Activated naive CD8-positive, alpha-beta T cell treated with anti-CD3 and anti-CD28 coated beads for 36 hours (primary cell): ENCODE measurements at places on chromosomes 12 and 14.
A peak's percentile ranks its signal among the peaks of the same experiment; 100 is the strongest.

GRCh38 chr12:14874882-14875281, 10.8 kb downstream of the MGP start:
- no peak for DNase-seq

- DNase-seq, result no peak
Measured at GRCh38 chr12:104736307-104736706, 221.8 kb downstream of the SLC41A2 start.

- no peak for DNase-seq
Measured at GRCh38 chr14:61468063-61468825, 146.9 kb downstream of the PRKCH start.

DNA sequence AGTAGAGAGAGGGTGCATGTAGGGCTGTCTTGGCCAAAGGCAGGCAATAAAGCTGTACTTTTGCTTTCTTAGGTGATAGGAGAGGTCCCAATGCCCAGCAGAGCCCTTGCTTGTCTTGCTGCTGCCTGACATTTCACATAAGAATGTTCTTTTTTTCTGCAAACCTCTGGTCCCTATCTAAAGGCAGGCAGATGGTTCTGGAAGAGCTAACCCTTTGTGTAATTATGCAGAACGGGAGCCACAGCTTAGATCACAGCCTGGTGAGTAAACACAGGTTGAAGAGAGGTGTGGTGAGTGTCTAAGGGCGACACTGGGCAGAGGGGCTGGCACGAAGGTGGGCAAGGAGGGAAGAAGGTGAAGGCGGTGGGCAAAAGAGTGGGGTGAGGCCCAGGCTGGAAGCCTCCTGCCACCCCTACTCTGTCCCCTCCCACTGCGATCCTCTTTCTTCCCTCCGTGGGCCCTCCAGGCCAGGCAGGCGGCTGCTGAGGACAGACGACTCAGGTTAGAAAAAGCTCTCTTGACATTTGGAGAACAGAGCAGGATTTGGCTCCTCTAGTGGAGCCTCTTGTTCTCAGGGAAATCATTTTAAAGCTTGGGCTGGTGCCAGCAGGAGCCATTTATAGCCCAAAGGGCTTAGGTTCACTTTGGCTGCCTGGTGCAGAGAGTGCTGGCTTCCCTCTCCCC, 42.8 kb downstream of the PRMT8 start:
- no peak for DNase-seq

GRCh38 chr12:124914392-124915238, at the start of gene UBC:
TSS of gene UBC (minus strand) at chr12:124914650. CDS start at chr12:124913771, 879 bp downstream.
- peak; percentile 90 for DNase-seq

GRCh38 chr12:66282244-66282643, 20.0 kb upstream of the HELB start:
- no peak for DNase-seq

DNA sequence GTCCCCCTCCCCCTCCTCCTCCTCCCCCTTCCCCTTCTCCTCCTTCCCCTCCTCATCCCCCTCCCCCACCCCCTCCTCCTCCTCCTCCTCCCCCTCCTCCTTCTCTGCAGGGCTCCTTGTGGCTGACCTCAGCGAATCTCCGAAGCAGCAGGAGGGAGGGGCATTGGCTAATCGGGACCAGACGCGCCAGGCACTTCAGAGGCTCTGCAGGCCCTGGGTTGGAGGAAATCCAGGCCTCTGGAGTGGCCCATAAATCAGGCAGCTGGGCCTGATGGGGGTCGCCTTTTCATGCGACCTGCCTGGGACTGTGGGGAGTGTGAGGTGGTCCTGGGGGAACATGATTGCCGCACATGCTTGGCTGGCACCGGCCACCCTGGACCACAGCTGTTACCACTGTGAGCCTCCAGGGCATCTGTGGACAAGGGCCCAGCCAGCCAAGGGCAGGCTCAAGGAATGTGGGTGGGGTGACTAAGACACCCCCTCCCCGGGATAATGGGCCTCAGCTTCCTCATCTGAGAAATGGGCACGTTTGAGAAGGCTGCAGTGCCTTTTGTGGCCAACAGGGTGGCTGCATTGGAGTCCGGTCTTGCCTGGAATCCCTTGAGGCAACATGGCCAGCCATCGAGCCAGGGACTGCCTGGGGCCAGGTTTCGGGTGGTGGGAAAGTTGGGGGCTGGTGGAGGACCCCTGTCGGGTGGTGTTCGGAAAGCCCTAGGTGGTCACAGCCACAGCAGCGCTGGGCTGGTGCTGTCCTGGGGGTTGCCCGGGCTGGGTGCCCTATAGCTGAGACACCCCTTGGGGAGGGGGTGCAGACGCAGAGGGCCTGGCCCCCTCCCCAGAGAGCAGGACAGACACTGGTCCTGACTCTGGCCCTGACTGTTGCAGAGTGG, 12.0 kb downstream of the KIF26A start:
- DNase-seq, result no peak

DNA sequence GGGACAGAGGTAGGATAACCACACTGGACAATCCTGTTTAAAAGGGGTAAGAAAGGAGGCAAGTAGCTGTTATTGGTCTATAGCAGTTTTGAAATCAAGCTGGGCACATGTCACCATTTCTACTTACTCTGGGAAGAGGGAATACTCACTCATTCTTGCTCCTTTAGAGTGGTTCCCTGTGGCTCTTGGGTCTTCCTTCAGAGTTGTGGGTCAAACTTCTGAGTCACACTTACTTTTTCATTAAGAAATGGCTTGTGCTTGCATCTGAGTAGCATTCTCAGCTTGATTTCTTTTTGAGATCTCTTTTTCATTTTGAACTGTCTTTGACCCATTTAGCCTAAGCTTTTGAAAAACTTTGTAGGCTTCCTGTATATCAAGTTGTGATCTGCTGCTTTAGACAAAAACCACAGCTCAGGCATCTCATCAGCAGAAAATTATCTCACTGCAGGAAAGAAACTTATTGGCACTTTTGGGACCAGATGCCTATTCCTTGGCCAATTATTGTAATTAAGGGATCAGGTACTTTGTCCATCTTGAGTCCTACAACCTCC, 122.2 kb downstream of the AEBP2 start:
- DNase-seq, result no peak

DNA sequence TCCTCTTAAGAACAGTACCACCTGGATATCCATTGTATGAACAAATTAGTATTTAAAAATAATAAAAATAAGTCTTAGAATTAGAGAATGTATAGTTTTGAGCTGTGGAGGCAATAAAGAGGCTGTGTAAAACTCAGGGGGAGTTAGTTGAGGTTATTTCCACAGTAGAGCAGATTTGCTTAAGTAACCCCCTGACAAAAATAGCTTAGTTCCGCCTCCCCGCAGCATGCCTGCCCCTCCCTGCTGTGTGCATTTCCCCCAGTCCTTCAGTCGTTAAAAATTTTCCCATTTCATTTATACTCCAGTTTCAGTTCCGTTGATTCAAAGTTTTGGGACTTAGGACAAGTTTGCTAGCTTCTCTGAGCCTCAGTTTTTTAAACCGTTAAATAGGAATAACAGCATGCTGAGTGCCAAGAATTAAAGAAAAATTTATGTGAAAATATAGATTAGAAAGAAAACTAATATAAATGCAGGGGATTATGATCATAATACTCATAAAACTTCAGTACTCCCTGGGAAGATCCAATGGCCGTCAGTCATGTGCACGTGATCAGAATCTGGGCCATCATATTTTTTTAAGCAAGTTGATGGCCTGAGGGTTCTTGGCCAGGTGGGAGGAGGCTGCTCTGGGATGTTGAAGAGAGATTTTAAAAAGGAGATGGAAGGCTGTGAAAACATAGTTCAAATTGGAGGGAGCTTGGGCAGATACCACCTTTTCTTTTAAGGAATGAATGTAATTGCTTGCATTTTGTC, 14.5 kb upstream of the SLC38A2 start:
- DNase-seq, result no peak

DNA sequence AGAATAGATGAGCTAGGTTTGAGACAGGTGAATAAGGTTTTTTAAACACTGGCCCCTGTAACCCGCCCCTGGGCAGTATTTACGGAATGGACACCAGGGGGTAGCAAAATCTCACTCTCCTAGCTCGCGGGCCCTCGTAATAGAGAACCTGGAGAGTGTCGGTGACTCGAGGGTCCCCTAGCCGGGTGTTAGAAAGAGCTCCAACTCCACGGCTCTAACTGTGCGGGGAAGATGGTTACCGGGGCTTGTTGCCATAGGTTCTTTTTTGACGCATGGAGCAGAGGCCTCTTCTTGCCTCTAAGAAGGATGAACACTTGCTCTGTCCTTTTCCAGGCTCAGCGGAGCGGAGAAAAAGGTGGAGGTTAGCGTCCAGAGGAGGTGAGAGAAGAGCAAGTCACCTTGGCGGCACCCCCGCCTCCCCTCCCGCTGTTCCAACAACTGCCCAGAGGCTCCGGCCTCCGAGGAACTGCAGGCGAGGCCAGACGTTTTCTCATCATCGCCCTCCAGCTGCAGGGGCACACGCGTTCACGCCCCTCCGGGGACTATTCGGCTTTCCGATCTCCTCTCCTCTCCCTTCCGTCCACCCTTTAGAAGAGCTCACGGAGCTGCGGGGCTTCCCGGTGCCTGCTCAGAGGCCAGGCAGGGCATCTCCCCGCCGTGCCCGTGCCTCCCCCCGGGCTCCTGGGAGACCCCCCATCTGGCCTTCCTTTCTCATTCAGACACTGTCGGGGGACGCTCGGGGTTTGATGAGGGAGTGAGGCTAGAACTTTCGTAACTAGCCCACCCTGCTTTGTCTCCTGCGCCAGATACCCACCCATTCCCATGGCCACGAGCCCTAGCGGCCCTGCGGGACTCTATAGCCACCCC, 1.4 kb upstream of the ARHGEF40 start:
- peak; percentile 50 for DNase-seq

DNA sequence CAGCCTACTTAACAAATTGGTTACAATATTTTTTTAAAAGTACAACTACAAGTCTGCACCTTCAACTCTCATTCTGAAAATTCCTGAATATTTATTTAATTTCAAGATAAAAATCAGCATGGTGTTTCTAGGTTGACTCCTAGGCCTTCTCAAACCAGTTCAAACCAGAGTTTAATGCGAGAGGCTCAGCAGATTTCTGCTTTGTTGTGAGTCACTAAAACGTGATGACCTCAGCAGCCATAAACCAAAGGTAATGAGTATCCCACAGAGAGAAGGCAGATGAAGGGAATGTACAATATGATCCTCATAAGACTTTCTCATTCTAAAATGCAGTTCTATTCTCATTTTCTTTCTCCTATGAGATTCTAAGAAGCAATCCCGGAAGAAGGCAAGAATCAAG, 1.5 kb downstream of the PRDM4 start:
- DNase-seq, result no peak

- no peak for DNase-seq
Measured at GRCh38 chr14:52724360-52724644, 5.7 kb upstream of the STYX start.

DNA sequence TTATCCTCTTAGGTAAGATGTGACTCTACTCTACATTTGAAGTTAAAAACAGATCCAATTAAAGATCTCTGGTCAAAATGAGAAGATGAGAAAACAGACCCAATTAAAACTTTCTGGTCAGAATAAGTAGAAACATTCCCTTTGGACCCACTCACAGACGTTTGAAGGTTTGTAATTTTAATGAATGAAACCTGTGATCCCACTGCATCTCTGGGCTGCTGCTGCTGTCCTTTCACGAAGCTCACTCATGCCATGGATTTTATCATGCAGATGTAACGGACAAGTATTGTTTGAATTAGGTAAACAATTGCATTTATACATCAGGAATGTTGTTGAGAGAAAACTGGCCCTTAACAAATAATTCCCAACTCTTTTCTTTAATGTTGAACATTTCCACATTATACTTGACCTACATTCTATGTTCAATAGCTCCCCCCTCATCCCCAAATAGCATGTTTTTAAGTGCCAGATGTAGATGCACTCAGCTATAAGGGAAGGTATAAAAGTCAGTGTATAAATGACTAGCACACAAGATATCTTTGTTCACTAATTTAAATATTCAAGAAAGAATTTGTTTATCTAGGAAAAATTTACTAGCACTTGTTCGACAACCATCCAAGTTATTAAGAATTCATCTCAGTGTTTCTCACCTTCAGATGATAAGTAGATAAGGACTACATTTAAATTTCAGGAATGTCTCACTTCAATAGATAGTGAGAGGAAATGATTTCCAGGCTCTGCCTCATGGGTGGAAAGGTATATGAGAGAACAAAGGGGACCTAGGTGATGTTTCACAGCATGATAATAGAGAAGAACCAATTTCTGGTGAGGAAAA, 202.3 kb upstream of the LMNTD1 start:
- DNase-seq, result no peak

DNA sequence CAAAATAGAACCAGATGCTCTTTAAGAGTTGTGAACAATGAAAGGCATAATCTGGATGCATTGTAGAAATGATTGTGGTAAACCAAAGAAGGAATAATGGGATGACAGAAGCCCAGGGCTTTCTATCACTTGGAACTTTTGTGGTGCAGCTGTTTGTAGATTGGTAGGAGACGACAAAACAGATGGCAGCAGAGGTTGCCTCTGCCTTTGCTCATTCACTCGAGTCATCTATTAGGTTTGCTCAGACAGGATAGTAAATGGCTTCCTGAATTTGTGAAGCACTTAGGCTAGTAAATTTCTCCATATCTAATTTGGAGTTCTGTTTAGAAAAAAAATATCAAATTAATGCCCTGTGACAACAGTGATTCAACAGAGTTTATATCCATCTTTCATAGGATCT, 78.4 kb downstream of the FGD4 start:
- no peak for DNase-seq

GRCh38 chr14:65462411-65462810, 49.9 kb downstream of the FUT8 start:
- DNase-seq, result no peak

DNA sequence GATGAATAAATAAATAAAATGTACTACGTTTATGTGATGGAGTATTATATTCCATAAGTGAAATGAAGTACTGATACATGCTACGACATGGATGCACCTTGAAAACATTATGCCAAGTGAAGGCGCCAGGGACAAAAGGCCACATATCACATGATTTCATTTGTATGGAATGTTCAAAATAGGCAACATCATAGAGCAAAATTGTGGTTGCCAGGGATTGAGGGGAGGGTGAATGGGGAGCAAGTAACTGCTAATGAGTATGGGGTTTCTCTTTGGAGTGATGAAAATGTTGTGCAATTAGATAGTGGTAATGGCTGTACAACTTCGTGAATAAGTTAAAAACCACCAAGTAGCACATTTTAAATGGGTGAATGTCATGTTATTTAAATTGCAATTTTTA, 132.8 kb downstream of the SLC38A4 start:
- DNase-seq, result no peak

DNA sequence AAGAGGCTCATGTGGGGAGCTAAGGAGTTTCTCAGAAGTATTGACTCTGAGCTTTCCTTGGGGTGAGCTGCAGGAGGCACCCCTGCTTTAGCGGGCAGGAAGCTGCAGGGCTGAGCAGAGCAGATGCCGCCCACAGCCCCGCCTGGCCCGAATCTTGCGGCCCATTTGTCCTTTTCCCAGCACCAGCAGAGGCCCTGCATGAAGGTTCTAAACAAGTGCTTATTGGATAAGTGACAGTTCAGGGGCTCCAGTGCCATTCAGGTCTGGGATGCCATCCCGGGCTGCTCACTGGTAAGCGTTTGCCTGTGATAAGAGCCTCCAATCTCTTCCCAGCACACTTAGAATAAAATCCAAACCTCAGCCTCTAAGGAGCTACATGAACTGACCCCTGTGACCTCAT, 11.4 kb downstream of the RILPL1 start:
- no peak for DNase-seq

- no peak for DNase-seq
Measured at GRCh38 chr12:45235087-45236025, 19.5 kb downstream of the ANO6 start.
